ENCODE measurements at places on chromosomes 6 and 20. TPM values are rescaled to one million over a fixed set of nuclear protein-coding genes. Genes with fewer than 3 reads are reported as not detected.

DNA sequence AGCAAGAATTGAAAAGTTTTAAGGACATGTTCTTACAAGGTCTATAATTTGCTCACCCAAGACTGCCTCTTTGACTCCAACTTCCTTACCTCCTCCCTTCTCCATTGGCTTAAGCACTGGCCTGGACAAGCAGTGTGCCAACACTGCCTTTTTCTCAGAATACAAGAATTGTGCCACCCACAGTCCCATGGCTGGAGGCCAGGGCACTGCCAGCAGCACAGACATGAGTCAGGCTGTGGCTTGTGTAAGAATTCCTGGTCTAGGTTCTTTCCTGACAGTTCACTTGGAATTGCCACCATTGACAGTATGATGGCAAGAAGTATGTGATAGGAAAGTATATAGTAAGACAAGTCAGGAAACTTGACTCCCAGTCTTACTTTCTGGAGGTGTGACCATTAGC lies 202.7 kb upstream of the MARCKS start:
- DNase-seq, result no peak

DNA sequence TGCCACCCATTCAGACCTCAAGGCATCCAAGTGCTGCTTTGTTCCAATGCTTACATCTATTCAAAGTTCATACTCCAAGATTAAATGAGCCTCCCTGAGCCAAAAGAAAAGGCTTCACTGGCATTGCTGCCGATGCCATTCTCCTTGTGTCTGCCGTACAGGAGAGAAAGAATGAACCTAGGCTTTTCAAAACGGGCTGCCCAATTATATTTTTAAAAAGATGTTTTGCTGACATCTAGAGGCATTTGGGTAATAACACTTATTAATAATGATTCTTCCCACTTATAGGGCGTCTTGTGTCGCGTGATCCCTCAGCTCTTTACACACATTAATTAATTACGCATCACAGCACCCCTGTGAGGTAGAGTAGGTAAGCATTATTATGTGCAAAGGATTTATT lies 545.6 kb downstream of the PKHD1 start:
- no peak for DNase-seq

DNA sequence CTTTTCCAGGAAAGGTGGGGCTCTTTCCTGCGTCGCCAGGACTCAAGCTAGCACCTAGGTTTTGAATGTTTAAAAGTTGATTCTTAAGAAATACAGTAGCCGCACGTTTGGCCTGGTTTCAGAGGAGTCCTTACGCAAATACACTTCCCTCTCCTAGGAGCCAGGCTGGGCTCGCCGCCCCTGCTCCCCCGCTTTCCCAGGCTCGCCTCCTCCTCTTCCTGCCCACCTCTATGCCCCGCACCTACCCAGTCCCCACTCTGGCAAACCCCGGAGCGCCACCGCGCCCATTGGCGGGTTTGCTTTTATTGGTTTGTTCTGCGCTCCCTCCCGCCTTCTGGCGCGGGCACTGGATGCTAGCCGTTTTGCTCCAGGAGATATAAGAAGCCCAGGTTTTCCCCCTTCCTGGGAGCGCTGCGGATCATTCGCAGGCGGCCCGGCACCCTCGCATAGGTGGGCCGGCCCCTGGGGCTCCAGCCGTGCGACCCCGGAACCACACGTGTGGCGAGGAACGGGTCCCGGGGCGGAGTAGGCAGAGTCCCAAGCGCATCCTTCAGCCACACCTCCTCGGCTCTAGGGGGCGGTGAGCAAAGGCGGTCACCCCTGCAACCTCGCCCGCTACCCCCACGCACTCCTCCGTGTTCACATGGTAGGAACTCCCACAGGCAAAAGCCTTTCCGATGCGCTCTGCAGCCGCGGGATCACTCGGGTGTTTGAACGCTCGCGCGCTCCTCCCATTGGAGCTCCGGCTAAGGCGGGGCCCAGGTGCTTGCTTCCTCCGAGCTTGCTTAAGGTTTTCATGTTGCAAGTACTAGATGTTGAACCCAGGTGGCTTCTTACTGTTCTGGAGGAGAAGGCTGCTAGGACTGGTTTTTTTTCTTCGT lies 119.0 kb downstream of the RTN4IP1 start:
- peak; percentile 64 for DNase-seq

Gene TREM1
- total RNA-seq, result not detected

Gene PPIL6
- total RNA-seq, result 1.0 TPM

Gene UNC5CL
- 0.79 TPM for total RNA-seq

DNA sequence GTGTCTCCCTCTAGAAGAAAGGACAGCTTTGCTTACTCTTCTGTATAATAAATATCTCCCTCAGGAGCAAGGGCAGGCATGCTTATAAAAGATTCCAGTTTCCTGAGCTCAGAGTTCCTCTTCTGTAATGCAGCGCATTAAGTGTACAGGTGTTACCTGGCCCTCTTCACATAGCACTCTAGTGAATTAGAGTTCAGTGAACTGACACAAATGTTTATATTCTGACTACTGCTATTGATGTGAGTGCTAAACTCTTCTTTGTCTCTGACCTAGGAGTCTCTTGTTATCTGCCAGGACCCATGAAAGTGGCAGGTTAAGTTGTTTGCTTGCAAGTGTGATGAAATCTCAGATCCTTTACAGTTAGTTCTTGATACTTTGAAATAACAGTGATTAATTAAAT lies 33.5 kb downstream of the CYB5R4 start:
- DNase-seq, result no peak

GRCh38 chr20:10249822-10250221 lies 31.2 kb downstream of the SNAP25 start:
- DNase-seq, result no peak

GRCh38 chr6:44192428-44193041 lies 24.2 kb upstream of the MYMX start:
- DNase-seq, result peak; percentile 62

- DNase-seq, result no peak
Observed at GRCh38 chr20:38840053-38840893, 34.8 kb downstream of the PPP1R16B start.

- DNase-seq, result no peak
Observed at GRCh38 chr20:3013771-3014170, 29.7 kb upstream of the GNRH2 start.

GRCh38 chr6:165658395-165659058 lies 4.5 kb downstream of the PDE10A start:
- no peak for DNase-seq

DNA sequence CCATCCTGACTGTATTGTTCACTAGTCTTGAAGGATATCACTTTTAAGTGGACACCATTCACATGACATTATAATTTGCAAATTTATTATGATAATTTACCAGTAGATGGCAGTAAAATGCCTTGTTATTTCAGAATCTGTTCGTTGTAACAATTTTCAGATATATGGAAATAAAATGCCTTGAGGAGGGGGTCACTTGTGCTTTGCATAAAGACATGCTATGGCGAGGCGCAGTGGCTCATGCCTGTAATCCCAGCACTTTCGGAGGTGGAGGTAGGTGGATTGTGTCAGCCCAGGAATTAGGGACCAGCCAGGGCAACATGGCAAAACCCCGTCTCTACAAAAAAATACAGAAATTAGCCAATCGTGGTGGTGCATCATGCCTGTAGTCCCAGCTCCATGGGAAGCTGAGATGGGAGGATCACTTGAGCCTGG lies 9.0 kb upstream of the NCOA6 start:
- no peak for DNase-seq

- DNase-seq, result no peak
Observed at GRCh38 chr6:56655996-56656395, 13.3 kb upstream of the DST start.

- DNase-seq, result no peak
Observed at GRCh38 chr6:44238687-44239350, 8.1 kb upstream of the HSP90AB1 start.

DNA sequence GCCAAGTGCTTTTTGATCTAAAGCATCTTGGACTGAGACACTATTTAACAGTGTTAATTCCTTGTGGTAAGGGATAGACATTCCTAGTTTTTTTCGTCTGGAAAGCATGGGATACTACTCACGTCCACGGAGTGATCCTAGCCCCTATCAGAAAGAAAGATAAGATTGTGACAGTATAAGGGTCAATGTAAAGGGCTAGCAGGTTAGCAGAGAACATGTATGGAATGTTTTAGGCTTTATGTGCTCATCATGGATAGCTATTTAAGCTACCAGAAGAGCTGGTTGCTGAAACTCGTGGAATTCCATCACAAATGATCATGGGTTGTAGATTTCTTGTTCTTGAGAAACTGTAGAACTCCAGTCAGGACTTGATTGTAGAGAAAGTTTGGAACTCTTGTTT lies 32.1 kb downstream of the CYB5R4 start:
- DNase-seq, result no peak

DNA sequence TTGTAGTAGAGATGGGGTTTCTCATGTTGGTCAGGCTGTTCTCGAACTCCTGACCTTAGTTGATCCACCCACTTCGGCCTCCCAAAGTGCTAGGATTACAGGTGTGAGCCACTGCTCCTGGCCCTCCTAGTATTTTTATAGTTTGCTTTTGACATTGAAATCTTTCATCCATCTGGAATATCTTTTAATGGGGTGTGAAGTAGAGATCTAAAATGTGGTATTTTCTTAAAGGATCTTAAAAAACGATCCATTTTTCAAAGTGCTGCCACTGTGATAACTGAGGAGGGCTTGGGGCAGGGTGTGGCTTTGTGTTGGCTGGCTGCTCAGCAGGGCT lies 23.1 kb downstream of the CDS2 start:
- no peak for DNase-seq

GRCh38 chr20:60062431-60063047 lies 104.3 kb downstream of the CDH26 start:
- peak; percentile 22 for DNase-seq
